ENCODE measurements at places on chromosomes 3 and 15.

GRCh38 chr3:180590396-180590795, 11.6 kb upstream of the TTC14 start:
- no peak for DNase-seq

- DNase-seq: no peak
Measured at GRCh38 chr15:52392008-52392687, 96.5 kb upstream of the MYO5C start.

DNA sequence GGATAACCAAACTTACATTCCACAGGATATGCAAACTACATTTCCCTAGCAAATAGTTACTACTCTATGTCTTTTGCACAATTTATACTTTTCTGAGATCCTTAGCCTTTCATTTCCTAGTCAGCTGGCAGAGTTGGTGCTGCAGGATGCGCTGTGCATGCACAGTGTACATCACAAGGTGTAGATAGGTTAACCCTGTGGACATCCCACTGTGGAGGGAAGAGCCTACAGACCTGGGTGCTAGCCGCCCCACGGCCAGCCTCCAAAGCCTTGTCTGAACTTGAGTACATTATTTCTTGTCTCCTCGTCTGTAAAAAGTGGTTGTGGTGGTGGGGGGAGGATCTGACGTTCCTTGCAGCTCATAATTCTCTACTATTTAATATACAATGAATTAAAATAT, 3.5 kb downstream of the TNFSF10 start:
- no peak for DNase-seq

DNA sequence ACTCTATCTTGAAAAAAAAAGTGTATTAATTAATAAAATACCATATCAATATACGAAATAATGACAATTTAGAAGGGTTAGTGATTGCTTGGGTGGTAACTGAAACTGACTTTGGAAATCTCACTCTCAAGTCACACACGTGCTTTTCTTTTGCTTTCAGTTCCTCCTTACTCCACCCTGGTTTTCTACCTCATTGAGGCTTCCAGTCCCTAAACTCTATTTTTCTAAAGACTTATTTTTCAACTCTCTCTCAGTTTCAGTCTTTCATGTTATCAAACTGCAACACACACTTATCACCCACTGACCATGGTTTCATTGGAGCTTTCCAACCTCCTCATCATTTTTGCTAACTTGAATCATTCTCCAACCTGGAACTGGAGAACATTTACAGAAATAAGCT, 23.5 kb downstream of the IL12A start:
- DNase-seq: no peak

DNA sequence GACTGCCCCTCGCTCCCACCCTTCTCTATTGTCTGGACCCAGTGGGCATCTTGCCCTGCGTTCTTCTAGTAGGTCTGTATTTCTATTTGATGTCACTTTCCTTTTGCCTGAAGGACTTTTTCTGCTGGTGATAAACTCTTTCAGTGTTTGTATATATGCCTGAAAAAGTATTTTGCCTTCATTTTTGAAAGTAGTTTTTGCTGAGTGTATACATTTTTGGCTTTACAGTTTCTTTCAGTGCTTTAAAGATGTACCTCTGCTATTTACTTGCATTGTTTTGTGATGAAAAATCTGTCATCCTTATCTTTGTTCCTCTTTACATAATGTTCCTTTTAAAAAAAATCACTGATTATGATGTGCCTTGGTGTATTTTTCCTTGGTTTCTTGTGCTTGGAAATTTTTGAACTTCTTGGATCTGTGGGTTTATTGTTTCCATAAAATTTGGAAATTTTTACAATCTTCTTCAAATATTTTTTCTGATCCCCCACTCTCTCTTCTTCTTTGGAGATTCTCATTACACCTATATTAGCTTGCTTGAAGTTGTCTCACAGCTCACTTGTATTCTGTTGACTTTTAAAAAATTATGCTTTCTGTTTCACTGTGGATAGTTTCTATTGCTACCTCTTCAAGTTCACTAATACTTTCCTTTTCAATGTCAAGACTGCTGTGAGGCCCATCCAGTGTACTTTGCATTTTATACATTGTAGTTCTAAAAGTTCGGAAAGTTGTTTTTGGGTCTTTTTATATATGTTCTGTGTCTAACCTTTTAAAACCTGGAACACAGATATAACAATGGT, 67.8 kb downstream of the RGMA start:
- DNase-seq: no peak

GRCh38 chr3:48597408-48597800, 2.3 kb upstream of the COL7A1 start:
- DNase-seq: no peak
